ENCODE measurements at places on chromosomes 2 and 18.

- no peak for DNase-seq
Observed at GRCh38 chr2:159571540-159572260, 44.6 kb downstream of the BAZ2B start.

GRCh38 chr2:29240601-29241000, 125.4 kb downstream of the CLIP4 start:
- DNase-seq = no peak

- DNase-seq = no peak
Observed at GRCh38 chr2:120628248-120628647, 107.4 kb upstream of the GLI2 start.

DNA sequence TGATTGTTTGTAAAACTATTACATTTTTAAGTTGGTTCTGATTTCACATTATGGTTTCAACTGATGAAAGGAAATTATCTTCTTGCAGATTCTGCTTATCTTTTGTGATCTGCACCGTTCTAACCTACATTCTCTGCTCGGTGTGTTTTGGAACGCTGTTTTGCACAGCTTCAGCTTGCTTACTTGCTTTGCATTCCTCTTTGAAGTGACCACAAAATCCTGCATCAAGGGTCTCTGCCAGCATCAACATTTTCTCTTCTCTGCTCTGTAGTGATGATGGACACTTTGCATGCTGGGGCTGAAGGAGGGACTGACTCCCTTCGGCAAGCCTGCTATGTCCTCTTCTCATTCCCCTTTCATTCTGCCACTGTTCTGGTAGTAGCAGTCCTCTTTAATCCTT, 485.2 kb downstream of the FBXO15 start:
- no peak for DNase-seq

DNA sequence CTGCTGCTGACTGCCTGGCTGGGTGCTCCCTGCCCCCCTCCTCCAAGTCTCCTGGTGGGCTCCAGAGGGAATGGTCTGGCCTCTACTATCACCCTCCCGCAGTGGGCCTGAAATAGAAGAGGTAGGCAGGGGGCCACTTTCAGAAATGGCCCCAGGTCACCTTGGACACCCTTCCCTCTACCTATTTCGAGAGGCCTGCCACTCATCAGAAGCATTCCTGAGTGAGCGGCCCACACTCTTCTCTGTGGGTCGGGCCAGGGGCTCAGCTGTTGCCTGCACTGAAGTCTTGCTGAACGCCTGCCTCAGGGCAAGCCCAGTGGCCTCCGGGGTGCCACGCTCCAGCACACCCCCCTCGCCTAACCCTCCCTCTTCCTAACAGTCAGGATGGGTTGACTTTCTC, 124.9 kb downstream of the TNS1 start:
- no peak for DNase-seq

DNA sequence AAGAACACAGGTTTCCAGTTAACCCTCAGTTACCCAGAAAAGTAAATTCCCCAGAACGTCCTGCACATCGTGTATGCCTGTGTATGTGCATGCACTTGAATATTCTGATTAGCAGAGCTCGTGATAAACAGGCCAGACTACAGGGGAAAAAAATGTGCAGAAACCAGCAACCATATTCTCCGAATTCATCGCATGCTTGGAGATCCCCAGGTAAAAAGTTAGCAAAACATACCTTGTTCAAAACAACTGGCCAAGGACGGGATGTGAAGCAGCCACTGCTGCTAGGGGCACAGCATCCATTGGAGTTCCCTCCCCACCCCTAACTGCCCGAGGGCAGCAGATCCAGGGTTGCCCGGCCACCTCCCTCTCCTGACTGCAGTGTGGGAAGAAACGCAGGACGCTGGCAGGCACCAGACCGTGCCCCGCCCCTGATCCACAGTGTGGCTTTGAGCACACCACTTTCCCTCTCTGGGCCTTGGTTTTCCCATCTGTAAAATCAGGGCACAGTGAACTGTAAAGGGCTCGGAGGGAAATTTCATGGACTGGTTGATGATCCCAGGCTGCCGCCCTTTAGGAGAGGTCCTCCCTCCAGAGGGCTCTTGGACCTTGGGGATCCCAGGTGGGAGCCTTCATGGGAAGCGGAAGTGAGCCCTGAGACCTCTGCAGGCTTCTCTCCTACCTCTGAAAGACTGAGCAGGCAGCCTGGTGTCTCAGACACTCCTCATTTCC, 11.9 kb upstream of the ARID5A start:
- no peak for DNase-seq

- DNase-seq = no peak
Observed at GRCh38 chr18:63575681-63576080, 11.5 kb upstream of the SERPINB13 start.

All from mesendoderm (in vitro differentiated cells).